ENCODE measurements at places on chromosomes 7 and 10.

- DNase-seq = no peak
Observed at GRCh38 chr7:104272767-104273384, 55.5 kb upstream of the LHFPL3 start.

- no peak for DNase-seq
Observed at GRCh38 chr7:151115121-151115835, 29.0 kb downstream of the AGAP3 start.

GRCh38 chr10:60661637-60662036, 116.6 kb upstream of the CDK1 start:
- DNase-seq = no peak

GRCh38 chr7:45055594-45056219, 33.1 kb downstream of the NACAD start:
- no peak for DNase-seq

DNA sequence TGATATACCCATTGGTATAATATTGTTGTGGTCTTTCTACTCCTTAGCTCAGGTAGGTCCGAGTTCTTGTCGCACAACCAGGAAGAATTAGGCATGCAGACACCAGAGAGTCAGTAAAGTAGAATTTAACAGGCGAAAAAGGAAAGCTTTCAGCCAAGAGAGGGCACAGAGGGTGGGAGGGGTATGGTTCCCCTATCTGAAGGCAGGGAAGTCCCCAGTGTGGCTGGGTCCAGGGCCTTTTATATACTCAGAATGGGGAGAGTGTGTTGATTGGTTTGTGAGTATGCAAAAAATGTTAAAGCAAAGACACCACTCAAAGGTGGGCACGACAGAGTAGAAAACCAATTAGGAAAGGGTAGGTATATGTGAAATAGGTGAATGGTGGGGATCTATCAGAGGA, 53.9 kb downstream of the IMMP2L start:
- DNase-seq = no peak

GRCh38 chr10:117536072-117536865, 6.3 kb upstream of the EMX2 start:
- DNase-seq = no peak

DNA sequence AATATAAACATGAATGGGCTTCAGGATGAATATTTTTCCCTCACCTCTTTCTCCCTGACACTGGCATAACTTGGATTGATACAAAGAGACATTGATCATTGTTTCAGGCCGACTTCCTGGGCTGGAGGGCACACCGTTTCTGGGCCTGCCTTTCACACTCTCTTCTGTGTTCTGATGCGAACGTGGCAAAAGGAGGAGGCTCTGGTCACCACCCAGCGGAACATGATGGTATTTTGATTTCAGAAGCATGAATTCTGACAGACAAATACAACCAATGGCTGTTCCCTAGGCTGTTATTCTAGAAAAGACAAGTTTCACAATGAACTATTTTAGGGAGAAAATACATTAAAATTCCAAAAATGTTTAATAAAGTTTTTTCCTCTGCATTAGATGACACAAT, 534.5 kb upstream of the MKI67 start:
- DNase-seq = no peak

DNA sequence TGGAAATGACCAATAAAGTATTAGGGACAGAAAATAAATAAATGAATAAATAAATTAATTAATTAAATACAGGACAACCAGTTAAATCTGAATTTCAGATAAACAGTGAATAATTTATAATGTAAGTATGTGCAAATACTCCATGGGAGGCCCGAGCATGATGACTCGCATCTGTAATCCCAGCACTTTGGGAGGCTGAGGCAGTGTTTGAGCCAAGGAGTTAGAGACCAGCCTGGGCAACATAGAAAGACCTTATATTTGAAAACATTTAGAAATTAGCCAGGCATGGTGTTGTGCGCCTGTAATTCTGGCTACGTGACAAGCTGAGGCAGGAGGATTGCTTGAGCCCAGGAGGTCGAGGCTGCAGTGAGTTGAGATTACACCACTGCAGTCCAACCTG, 123.7 kb downstream of the CUL2 start:
- DNase-seq = no peak

GRCh38 chr10:52454491-52454890, 140.4 kb downstream of the DKK1 start:
- no peak for DNase-seq

GRCh38 chr7:6269527-6269926, 2.9 kb downstream of the CYTH3 start:
- DNase-seq = no peak

GRCh38 chr10:99799613-99800012, 17.2 kb downstream of the ABCC2 start:
- no peak for DNase-seq

DNA sequence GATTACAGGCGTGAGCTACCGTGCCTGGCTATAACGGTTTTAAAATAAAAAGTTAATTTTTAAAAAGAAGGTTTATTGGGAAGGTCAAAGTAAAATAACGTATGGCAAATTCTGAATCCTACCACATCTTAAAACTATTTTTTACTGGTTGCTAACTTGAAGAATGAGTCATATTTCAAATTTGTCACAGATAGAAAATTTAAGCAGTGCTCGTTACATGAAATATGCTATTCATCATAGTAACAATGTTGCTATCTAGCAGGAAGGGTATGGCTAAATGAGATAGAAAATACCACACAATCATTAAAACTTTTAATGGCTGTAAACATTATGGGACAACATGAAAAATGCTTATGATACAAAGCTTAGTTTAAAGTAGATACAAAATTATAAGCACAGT, 500.5 kb downstream of the PHTF2 start:
- DNase-seq = no peak

DNA sequence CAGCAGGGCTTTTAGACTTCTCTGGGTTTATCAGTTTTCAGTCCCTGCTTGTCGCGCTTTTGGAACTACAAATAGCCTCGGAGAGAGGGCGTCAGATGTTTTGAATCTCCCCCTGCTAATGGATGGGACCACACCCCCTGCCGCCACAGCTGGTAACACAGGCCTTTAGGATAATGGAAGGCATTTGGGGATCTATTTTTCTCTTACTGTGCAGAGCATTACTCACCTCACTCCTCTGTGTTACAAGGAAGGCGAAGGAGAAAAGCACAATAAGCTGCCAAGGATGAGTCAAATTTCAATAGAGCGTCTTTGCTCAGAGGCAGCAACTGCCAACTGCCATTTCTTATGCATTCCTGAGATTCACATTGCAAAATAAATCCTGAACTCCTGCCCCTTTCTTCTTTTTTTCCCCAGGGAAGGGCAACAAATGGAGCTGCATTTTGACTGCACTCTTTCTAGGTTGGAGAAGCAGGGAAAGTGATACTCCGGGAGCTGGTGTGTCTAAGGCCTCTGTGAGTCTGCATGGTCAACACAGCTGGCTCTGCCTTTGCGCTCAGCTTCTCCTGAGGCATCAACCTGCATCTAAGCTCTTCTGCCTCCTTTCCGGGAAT, 31.5 kb upstream of the SMNDC1 start:
- DNase-seq = no peak

DNA sequence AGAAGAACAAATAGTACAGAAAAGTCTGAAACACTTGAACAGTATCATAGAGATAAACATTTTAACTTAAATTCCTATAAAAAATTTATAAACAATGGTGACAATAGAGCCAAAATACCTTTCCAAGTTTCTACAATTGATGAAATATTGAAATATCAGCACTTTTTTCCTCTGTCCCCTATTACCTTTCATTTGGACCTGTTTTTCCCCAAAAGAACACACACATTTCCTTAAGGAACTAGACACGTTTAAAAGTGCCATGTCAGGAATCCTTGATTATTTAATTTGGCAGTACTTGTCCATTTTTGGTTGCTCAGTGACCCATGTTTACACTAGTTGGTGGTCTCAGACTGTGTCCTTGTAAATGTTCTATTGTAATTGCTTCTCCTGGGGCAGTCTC, 162.6 kb downstream of the CTNNA3 start:
- no peak for DNase-seq

GRCh38 chr10:16945593-16945992, 128.4 kb upstream of the RSU1 start:
- no peak for DNase-seq

DNA sequence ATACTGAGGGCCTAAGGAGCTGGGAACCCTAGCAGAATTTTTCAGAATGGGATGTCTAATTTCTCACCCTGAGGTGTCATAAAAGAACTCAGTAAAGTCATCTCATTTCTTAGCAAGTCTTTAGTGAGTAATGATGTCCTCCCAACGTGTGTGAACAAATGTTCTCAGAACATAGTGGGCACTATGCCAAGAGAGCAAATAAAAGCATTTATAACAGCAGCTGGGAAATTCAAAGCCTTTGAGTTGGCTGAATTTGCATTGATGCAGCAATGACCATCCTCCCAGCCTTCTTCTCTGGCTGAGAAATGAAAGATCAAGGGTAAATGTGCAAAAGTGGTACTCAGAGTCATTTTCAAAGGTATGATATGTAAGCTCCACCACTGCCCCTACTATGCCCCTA, 109.4 kb downstream of the FAM107B start:
- DNase-seq = no peak

DNA sequence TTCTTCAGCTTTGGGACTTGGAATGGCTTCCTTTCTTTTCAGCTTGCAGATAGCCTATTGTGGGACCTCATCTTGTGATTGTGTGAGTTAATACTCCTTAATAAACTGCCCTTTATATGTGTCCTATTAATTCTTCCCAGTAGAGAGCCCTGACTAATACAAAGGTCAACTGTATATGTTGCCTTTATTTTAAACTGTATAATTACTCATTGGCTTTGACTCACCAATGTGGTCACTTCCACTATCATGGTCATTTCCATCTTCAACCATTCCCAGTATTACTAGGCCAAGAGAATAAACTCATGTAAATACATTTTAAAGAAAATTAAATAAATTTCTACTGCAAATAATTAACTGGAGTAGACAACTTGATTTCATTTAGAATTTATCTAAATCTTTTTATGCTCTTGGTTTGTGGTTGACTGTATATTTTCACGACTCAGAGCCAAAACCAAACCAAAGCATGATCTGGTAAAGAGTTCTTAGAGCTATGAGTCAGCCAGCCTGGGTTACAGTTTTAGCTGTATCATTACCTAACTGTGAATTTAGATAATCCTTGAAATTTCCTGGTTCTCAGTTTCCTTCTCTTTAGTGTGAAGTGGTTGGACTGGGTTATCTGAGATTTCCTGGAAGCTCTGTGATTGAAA, 188.4 kb downstream of the PPP1R3A start:
- DNase-seq = no peak

DNA sequence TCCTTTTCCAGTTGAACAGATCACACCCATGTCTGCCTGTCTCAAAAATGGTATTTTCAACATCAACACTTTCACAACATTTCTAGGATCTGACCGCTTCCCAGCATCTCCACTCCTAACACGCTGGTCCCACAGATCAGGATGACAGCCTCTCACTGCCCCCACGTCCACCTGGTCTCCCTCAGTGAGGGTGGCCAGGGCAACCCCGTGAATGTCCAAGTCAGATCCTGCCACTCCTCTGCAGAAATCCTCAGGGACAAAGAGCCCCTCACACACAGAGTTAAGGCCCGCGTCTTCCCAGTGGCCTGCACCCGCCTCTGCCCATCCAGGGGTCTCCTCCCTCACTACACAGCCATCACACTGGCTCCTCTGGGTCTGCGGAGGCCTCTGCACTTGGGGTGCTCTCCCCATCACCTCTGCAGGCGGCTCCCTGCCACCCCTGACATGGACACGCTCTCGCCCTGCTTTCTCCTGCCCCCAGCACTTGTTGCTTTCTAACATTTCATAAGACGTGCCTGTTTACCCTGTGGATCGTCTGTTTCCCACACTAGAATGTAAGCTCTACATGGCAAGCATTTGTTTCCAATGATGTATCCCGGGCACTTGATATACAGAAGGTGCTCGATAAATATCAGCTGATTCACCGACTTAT, 20.0 kb downstream of the GNA12 start:
- DNase-seq = no peak

DNA sequence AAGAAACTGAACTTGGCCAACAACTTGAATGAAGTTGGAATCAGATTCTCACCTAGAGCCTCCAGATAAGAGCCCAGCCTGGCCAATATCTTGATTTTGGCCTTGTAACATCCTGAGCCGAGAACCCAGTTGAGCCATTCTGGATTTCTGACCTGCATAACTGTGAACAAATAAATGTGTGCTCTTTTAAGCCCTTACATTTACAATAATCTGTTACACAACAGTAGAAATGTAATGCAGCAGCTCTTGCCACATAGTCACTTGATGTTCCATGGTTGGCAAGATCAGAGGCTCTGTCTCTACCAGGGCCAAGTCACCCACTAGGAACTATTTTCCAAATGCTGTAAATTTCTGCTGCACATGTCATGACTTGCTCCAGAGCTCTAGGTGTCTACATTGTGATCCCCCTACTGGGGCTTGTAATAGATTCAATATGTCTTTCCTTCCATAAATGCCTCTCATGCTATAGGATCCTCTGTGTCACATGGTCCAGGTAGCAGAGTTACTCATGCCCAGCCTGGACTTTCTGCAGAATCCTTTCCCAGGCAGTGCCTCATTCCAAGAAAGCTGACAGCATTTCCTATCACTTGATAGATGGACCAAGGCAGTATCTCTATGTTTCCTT, 11.4 kb upstream of the RBM20 start:
- DNase-seq = no peak

DNA sequence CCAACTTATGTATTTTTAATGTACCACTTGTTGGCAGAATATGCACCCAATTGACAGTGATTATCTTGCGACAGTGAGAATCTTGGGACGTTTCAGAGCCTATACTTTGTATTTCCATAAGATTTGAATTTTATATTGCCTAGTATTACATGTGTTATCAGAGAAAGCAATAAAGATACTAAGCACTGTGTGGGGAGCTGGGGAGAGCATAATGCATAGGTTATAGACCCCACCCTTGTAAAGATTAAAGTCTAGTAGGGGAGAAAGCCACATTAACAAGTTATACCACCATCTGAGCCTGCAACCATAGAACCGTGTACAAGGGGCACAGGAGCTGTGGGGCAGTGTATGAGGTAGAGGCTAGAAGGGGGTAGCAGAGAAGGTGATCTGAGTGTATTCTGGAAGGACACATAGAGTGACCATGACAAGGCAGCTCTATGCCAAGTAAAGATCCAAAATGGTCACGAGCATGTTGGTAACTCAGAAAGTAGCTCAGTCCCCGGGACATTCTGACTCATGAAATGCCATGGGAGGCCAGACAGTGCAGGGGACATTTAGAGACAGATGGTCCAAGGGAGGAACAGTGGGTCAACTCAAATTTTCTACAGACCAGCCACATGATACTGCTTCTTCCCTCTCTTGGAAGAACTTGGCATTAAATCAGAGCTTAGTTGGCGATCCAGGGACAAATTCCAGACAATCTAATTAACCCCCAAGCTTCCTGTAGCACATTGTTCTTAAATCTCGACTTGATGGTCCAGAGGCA, 84.5 kb downstream of the ADRA2A start:
- no peak for DNase-seq

GRCh38 chr10:98417973-98418664, 3.1 kb upstream of the PYROXD2 start:
- DNase-seq = no peak

- no peak for DNase-seq
Observed at GRCh38 chr10:89171263-89171872, 35.7 kb downstream of the CH25H start.

DNA sequence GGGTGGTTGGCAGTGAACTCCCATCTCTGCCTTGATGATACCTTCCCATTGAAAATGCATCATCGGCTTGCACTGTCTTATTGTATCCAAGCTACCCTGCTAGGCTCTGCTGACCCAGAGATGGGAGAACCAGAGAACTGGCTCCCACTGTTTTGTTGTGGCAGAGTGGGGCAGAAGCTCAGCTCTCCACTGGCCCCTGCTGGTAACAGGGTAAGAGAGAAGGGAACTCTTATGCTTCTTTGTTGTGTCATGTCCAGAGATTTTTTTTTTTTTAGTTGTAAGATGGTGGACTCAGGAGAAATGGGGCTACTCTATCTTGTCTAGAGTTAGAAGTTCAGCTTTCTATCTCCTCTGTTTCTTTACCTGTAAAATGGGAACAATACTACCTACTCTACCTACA, 100.5 kb upstream of the SDK1 start:
- no peak for DNase-seq

Data from stimulated activated CD8-positive, alpha-beta memory T cell treated with anti-CD3 and anti-CD28 coated beads, Interleukin-15, amount 100 ng/mL, for 4 hours (primary cell).